ENCODE measurements at places on chromosomes 4 and X.

GRCh38 chr4:86315579-86315978, 44.3 kb downstream of the MAPK10 start:
- DNase-seq: no peak

DNA sequence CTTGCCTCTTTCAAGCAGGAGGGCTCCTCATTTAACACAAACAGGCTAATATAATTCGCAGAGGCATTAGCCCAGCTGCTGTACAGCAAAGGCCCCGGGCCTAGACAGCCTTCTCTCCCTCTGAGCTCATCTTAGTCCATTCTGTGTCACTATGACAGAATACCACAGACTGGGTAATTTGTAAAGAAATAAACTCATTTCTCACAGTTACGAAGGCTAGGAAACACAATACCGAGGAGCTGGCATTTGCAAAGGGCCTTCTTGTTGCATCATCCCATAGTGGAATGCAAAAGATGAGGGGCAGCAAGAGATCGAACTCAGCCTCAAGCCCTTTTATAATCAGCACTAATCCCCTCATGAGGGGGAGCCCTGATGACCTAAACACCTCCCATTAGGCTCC, 48.5 kb downstream of the TSPAN5 start:
- no peak for DNase-seq

DNA sequence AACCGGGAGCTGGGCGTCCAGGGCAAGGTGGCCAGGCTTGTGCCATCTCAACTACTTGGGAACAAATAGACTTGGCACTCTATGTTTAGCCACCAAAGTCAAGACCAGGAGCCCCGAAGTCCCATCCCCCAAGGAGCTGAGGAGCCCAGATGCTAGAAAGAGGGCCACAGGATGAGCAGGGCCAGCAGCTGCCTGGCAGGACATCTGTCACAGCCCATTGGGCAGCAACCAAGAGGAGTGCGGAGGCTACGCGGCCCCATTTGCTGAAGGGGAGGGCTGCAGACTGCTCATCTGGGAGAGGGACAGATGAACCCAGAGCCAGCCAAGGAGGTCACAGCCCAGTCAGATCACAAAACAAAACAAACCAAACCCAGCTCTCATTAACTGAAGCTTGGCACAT, 22.9 kb upstream of the SOWAHD start:
- DNase-seq: no peak

GRCh38 chrX:21559417-21559816, 98.7 kb downstream of the KLHL34 start:
- DNase-seq: no peak

- DNase-seq: no peak
Measured at GRCh38 chrX:118770133-118770760, 42.8 kb downstream of the IL13RA1 start.

GRCh38 chr4:16617011-16617410, 281.4 kb downstream of the LDB2 start:
- DNase-seq: no peak

GRCh38 chrX:118726396-118726795, 1.0 kb upstream of the IL13RA1 start:
- DNase-seq: no peak

GRCh38 chr4:168886351-168886750, 123.7 kb downstream of the CBR4 start:
- DNase-seq: peak; percentile 64

- DNase-seq: peak; percentile 6
Measured at GRCh38 chr4:90159193-90159592, 32.0 kb downstream of the CCSER1 start.

- no peak for DNase-seq
Measured at GRCh38 chrX:32293962-32294700, 917.2 kb downstream of the DMD start.

DNA sequence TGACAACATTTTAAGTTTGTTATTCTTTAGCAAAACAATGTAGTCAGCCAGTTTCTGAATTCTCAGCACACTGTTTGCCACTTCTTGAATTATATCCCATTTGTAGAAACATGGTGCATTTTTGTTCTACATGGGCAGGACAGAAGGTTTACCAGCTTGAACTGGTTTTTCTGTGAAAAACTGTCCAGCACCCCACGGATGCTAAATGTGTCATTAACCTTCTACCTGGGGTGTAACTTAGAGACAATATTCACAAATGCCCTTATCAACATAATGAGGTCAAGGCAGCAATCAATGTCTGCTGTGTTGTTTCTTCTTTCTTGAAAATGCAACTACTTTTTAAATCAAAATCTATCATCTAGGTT, 702.6 kb downstream of the CENPC start:
- no peak for DNase-seq

- DNase-seq: no peak
Measured at GRCh38 chr4:64095398-64095797, 313.9 kb downstream of the TECRL start.

DNA sequence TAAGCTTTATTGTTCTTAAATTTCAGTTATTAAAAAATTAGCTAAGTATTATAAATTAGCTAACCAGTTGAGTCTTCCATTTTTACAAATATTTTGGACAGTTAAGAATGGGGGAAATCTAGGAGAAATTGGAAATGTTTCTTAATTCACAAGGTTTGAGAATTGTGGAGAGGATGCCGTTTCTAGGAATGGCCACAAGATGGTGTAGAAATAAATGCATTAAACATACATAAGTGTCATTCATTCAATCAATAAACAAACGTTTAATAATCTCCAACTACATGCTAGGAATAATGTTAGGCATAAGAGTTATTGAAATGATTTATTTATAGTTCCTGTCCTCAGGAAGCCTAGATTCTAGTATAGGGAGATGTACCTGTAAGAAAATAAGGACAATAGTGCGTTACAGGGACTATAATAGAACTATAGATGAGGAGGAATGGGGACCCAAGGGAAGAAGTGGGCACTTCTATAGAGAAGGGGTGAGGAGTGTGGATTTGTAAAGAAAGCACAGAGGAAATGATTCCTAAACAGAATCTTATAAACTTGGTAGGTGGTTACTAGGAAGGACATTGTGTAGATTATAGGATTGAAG, 195.7 kb upstream of the ANK2 start:
- peak; percentile 14 for DNase-seq

- DNase-seq: peak; percentile 62
Measured at GRCh38 chrX:1205681-1206611, 6.5 kb downstream of the CRLF2 start.

DNA sequence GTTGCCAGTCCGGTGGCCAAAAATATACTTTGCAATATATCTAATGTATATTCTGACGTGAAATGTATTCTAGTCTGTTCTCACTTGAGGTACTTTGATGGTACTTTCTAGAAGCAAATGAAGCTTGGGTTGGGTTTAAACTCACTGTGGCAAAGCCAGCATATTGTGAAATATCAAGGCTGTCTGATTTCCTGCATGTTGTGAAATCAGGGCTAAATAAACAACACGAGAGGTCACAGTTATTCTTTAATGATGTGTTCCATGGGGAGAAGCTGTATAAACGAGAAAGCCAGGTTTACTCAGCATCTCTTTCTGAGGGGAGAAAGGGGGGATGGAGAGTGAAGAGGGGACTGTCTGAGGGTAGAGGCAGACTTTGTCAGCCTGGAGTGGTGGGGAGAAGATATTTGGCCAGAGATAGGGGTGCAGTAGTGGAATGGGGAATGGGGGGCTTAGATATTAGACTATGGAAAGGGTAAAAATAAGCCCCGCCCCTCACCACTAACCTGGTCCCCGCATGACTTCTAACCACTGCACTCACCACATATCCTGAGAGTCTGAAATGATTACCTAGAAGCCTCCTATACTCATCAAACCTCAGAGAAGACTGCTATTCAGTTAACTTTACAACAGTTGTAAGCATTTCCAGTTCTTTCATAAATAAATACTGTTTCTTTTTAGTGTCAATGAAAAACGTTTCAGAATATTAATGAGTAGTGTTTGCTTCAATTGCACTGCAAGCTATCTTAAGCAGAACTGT, 5.9 kb upstream of the SCARB2 start:
- DNase-seq: no peak

- DNase-seq: no peak
Measured at GRCh38 chr4:2788101-2788500, 4.8 kb upstream of the SH3BP2 start.

- peak; percentile 26 for DNase-seq
Measured at GRCh38 chrX:118272242-118272641, 73.7 kb upstream of the WDR44 start.

GRCh38 chr4:147782087-147782781, 50.3 kb downstream of the ARHGAP10 start:
- DNase-seq: peak; percentile 69

- DNase-seq: no peak
Measured at GRCh38 chr4:21209860-21210259, 509.6 kb downstream of the PACRGL start.

GRCh38 chr4:105088110-105088879, 58.4 kb upstream of the TET2 start:
- DNase-seq: peak; percentile 94

DNA sequence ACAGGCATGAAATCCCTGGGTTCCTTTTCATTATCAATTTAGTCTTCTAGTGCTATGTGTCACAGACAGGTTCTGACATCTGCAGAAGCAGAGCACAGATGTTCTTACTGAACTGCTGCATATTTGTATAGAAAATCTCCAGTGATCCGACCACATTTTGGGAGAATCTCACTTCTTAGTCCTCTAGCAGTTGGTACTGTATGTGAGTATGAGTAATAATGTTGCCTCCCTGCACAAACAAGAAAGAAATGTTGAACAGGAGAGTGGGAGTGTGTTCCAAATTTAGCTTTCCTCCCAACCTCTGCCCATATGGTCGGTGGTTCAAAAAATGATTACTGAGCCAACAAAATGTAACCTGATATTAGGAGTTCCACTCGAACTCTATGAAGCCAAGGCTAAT, 165.3 kb upstream of the GPC4 start:
- DNase-seq: peak; percentile 27
